ENCODE measurements at places on chromosomes 1 and 21.

- H3K4me1 ChIP-seq = peaks cover 8% of the 10 kb centered on the region
- H3K27ac ChIP-seq = no peak overlapping the region
- DNase-seq = no peak
- H3K27me3 ChIP-seq = no peaks in the 10 kb centered on the region
- H3K36me3 ChIP-seq = no peaks in the 10 kb centered on the region
Observed at GRCh38 chr21:33375101-33375644, 28.0 kb upstream of the IFNGR2 start.

DNA sequence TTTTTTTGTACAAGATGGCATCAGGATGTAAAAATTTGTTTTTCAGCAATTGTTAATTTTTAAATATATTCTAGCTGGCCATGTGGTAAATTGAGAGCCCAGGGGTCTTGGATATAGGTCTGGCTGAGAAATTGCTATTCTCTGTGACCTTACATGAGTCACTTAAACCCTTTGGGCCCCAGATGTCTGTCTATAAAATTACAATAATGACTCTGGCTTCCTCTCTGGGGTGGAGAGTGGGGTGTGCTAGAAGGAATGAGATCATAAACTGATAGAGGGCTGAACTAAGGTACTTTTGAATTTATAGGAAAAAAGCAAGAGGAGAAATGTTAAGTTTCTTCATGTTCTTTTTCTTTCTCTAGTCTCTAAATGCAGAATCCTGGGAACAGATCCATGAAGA, 12.4 kb upstream of the TCHH start:
- H3K36me3 ChIP-seq = no peaks in the 10 kb centered on the region
- no peak overlapping the region for H3K27ac ChIP-seq
- no peaks in the 10 kb centered on the region for H3K4me1 ChIP-seq
- H3K4me3 ChIP-seq = no peak overlapping the region
- peaks cover 15% of the 10 kb centered on the region for H3K27me3 ChIP-seq

GRCh38 chr1:150234309-150234565, 1.7 kb downstream of the ANP32E start:
- no peaks in the 10 kb centered on the region for H3K27me3 ChIP-seq
- H3K27ac ChIP-seq = peak overlapping the region; percentile 98
- no peaks in the 10 kb centered on the region for H3K4me1 ChIP-seq
- no peaks in the 10 kb centered on the region for H3K36me3 ChIP-seq
- DNase-seq = no peak
- peak overlapping the region; percentile 89 for H3K4me3 ChIP-seq

DNA sequence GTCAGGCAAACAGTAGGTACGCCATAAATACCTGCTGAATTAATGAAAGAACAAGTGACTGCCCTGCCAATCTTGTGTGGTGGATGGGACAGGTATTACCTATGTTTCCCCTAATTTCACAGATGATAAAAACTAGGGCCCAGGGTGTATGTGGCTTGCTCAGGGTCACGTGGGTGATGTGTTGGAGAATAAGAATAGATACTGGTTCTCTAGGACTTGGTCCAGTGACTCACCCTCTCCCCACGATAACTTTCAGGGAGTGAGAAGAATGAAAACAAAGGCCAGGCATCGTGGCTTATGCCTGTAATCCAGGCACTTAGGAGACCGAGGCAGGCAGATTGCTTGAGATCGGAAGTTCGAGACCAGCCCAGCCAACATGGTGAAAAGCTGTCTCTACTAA, 26.7 kb downstream of the SLC26A9 start:
- H3K27me3 ChIP-seq = no peaks in the 10 kb centered on the region
- DNase-seq = no peak
- H3K36me3 ChIP-seq = no peaks in the 10 kb centered on the region

GRCh38 chr1:202673531-202673930, 36.7 kb downstream of the SYT2 start:
- H3K27me3 ChIP-seq = no peaks in the 10 kb centered on the region
- H3K27ac ChIP-seq = no peak overlapping the region
- no peak for DNase-seq
- H3K4me1 ChIP-seq = no peaks in the 10 kb centered on the region
- no peak overlapping the region for H3K4me3 ChIP-seq

DNA sequence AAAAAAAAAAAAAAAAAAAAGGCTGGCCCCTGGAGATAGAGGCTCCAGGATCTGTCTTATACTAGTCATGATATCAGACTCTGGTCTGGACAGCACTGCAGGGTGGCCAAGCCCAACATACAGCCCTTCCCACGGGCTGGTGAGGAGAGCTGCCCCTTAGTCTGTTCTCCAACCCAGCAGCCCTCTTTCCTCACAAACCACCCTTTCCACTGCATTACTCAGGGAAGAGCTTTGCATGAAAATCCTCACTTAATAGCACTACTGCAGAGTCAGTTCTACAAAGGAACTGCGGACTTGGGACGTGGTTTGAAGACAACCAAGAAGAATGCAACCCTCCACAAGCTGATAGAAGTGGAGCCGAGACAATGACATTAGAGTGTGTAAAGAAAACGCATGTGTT, 5.7 kb downstream of the BCAR3 start:
- no peak overlapping the region for H3K4me3 ChIP-seq
- H3K27me3 ChIP-seq = no peaks in the 10 kb centered on the region
- no peak for DNase-seq
- H3K4me1 ChIP-seq = peaks cover 12% of the 10 kb centered on the region

DNA sequence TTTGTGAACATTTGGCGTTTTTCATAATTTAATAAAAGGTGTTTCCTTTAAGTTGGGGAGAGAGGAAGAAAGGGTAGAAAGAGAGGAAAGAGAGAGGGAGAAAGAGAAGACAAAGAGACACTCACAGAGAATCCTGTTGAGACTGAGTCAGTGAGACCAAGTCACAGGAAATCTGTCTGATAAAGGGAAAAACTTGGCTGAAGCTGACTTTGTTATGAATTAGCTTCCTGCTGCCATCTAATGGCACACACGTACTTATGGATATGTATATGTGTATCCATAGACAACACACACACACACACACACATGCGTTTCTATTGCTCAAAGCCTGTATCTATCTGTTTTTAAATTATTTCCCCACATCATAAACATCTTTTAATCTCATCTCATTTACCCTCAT, 42.5 kb upstream of the DISC1 start:
- no peak for DNase-seq
- no peak overlapping the region for H3K4me3 ChIP-seq
- no peaks in the 10 kb centered on the region for H3K4me1 ChIP-seq
- no peak overlapping the region for H3K27ac ChIP-seq
- H3K36me3 ChIP-seq = no peaks in the 10 kb centered on the region

All from breast epithelium (tissue), 4 donors.